ENCODE measurements at places on chromosomes 1 and 21. TPM values are rescaled to one million over a fixed set of nuclear protein-coding genes. Genes with fewer than 3 reads are reported as not detected.

Gene IFNLR1
- 3.4 TPM for total RNA-seq

Gene HPDL
- total RNA-seq: 6.5 TPM

Gene OR2T11
- total RNA-seq: not detected

Gene PDE4B
- total RNA-seq: 27.7 TPM

Gene HORMAD1
- 0.40 TPM for total RNA-seq

Gene KCNJ15
- not detected for total RNA-seq

Gene CFAP74
- not detected for total RNA-seq

Gene CD48
- total RNA-seq: 309 TPM

Gene KIAA0040
- 64.1 TPM for total RNA-seq

Gene CHIT1
- total RNA-seq: 0.30 TPM

Gene TTC22
- total RNA-seq: 10.6 TPM

Gene CHI3L1
- not detected for total RNA-seq

Gene MCOLN3
- total RNA-seq: 3.5 TPM

Gene IL19
- total RNA-seq: not detected

Gene CASQ1
- not detected for total RNA-seq

Gene LCA5L
- total RNA-seq: 0.19 TPM

Gene PRMT2
- 116 TPM for total RNA-seq

Gene OR14C36
- total RNA-seq: not detected

Gene CGN
- total RNA-seq: 0.17 TPM

Gene RASAL2
- total RNA-seq: not detected

Gene CAPN8
- total RNA-seq: not detected
